ENCODE measurements at places on chromosomes 3 and 15.
A peak's percentile ranks its signal among the peaks of the same experiment; 100 is the strongest.

GRCh38 chr3:72194458-72194857 is 409.5 kb upstream of the PROK2 start:
- DNase-seq, result no peak

- no peak for DNase-seq
Observed at GRCh38 chr3:139552632-139553365, 13.3 kb upstream of the RBP1 start.

DNA sequence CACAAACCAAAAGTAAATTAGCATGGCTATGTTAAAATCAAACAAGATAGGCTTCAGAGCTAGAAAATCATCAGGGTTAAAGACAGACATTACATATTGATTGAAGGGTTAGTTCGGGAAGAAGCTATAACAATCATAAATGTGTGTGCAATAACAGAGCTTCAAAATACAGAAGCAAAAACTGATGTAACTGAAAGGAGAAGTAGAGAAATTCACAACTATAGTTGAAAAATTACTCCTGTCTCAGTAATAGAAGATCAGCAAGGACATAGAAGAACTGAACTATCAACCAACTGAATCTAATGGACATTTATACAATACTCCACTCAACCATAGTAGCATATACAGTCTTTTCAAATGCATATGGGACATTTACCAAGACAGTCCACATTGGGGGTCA is 59.4 kb downstream of the MCTP2 start:
- no peak for DNase-seq

DNA sequence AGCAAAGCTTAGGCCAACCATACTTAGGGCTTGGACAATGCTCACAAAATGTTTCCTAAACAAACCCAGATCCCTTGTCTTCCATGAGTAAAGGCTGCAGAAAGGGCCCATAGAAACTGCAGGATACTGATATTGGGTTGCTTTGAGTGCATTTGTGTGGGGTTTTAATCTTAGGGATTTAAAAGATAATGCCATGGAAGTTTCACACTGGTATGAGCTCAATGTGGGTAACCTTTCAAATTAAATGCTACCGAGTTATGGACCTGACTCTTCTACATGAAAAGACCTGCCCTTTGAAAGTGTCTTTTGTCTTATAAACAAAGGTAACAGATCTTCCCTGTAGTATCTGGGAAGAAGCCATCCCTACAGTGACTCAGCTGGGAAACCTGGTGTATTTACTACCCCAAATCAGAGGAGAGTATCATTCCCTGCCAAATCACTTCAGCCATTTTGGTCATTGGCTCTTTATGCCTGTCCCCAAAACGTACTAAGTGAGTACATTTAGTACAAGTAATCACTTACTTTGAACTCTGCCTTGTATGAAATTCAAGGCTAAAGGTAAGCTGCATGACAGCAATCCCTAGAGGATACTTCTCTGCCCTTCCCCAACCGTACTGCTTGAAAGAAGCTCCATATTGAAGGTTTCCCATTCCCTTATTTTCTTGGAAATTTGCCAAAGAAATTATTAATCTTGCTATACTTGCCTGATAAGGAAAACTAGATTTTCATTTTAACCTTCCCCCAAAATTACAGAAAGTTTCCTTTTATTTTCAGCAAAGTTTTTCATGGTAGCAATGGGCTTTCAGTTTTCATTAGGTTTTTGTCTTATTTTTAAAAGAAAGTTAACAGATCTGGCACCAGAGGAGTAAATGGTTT is 7.2 kb downstream of the TM4SF1 start:
- DNase-seq, result no peak

DNA sequence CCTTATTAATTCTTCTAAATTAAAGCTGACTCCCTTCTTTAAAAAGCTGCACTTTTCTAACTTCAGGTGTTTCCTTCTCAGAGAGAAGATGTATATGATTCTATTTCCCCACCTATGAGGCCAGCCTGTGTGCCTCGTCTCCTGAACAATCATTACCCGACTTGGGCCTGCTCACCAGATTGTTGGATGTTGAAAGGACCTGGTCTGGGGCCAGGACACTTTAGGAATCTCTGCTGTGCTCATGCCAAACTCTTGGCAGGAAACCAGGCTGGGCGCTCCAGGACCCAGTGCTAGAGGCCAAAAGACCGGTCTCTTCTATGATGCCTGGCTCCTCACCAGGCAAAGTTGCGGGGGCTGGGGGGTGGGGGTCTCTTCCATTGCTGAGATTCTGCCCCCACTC is 16.9 kb upstream of the LRRC31 start:
- no peak for DNase-seq

GRCh38 chr3:100978011-100978659 is 15.1 kb downstream of the ABI3BP start:
- no peak for DNase-seq

DNA sequence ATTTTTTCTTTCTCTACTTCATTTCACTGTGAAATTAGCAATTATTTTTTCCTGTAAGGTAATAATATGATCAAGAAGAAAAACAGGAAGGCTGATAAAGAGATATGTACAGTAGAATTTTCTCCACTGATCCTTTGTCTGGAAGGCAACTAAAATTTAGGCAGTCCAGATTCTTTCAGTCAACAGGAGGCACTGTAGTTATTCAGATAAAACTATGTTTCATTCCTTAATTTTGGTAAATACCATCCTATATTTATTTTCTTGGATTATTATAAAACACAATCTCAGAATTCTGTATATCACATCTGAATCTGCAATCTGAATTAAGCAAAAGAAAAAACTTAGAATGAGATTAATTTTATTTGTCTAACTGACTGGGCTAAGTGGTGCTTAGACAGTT is 343.2 kb downstream of the LSAMP start:
- DNase-seq, result no peak

- DNase-seq, result no peak
Observed at GRCh38 chr15:51355096-51355495, 13.6 kb downstream of the GLDN start.

DNA sequence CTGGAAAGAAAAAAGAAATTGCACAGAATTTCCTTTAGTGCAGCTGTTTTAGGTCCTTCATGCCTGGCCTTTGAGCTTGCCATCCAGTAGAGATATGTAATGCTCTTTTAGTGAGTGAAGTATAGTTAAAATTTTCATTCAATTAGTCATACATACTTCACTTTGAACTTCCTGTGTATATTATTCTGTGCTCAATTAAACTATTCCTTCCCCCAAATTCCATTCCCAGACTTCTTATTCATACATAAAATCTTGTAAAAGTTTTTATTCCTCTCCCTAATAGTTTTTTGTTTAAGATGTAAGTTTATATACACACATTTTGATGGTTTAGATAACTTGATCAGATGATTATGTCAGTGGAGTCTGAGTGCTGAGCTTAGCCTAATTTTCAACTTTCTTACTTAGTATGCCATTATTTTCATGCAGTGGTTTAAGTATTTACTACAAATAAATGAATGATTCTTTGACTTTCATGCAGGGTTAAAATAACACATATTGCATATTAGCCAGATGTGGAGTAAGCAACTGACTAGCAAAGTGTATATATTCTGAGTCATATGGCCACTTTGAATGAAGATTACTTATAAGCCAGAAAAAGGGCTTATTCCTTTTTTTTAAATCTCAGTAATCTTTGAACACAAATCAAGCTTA is 42.5 kb upstream of the ABHD10 start:
- no peak for DNase-seq

DNA sequence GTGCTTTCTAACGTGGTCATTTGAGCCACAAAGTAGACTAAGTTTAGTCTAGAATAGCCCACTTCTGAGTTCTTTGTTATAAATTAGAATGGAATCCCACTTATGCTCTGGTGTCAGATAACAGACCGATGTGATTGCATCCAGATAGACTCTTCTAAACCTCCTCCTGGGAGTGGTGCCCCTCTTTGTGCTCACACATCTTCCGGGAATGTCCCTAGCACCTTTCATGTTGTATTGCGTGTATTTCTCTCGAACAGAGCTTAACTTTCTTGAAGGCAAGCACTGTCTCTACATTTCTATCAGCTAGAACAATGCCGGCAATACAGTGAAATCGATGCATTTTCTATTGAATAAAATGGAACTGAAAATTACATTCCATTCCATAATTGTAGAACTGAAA is 23.0 kb downstream of the CP start:
- no peak for DNase-seq

DNA sequence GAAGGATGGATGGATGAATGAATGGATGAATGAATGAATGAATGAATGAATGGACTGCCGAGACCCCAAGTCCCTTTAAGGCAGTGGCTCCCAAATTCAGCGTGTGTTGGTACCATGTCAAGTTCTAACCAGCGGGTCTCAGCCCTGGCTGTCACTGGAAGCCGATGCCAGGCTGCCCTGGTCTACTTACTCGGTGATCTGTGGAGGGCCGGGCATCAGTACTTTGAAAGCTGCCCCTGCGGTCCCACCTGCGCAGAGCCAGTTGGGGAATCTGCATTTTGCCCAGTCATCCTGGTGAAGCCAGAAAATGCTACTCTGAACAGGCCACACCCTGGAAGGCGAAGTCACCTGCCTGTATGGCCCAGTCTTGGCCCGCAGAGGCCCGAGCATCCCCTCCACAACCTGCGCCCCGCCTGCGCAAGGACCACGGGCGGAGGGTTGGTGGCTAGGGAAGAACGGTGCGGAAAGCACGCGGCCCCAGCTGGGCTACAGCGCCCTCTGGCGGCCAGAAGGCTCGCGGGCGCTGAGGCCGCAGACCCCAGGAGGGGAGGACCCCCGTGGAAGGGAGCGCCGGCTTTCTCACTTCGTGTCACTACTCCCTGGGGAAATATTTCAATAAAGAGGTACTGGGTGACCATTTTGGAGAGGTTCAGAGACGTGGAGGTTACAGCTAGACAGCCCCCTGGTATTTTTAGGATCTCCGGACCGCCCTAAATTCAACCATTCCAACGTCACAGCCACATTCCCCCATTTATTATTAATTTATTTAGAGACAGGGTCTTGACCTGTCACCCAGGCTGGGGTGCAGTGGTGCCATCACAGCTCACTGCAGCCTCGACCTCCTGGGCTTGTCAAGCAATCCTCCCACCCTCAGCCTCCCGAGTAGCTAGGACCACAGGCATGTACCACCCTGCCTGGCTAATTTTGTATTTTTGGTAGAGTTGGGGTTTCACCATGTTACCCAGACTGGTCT is 34.9 kb downstream of the PRKCD start:
- peak; percentile 77 for DNase-seq

- DNase-seq, result no peak
Observed at GRCh38 chr3:40969341-40969740, 230.0 kb upstream of the CTNNB1 start.

DNA sequence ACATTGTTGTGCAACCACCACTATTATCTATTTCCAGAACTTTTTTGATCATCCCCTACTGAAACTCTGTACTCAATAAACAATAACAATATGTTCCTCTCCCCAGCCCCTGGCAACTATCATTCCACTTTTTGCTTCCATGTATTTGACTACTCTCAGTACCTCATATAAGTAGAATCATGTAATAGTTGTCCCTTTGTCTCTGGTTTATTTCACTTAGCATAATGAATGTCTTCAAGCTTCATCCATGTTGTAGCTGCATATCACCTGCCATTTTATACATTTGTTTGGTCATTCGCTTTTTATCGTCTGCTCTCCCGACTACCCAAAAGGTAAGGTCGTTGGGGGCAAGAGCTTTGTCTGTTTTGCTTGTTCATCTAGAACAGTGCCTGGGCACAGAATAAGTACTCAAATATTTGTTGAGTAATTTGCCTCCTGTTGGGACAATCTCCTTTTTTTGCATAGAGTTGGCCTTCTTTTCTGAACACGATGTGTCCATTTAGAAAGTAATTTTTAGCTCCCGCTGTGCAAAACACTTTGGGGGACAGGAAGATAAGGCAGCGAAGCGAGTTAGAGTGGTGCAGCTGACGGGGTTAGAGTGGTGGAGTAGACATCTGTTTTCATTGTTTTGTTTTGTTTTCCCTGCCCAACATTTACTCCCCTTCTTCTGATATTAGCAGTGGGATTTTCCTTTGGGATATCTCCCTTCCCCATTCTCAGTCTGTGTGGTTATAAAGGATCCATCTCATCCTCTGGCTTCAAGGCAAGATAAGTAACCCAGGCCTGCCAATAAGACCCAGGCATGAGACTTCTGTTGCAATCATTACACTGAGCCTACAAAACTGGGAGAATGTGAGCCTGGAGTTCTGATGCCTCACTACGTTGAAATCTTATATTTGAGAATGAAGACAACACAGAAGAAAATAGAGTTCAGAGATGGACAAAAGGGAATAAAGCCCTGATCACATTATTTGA is 83.4 kb upstream of the RNU6-1 start:
- DNase-seq, result no peak

- DNase-seq, result no peak
Observed at GRCh38 chr15:56351957-56352506, 13.2 kb upstream of the TEX9 start.

GRCh38 chr15:28913171-28913765 is 27.5 kb downstream of the APBA2 start:
- DNase-seq, result no peak

GRCh38 chr15:53882311-53882710 is 95.9 kb upstream of the UNC13C start:
- no peak for DNase-seq

GRCh38 chr15:63722204-63722808 is 111.4 kb downstream of the HERC1 start:
- no peak for DNase-seq

GRCh38 chr15:93088981-93089726 is at the start of gene RGMA:
RGMA (minus strand) TSS chr15:93089211; CDS start chr15:93088932, 279 bp downstream.
- no peak for DNase-seq

DNA sequence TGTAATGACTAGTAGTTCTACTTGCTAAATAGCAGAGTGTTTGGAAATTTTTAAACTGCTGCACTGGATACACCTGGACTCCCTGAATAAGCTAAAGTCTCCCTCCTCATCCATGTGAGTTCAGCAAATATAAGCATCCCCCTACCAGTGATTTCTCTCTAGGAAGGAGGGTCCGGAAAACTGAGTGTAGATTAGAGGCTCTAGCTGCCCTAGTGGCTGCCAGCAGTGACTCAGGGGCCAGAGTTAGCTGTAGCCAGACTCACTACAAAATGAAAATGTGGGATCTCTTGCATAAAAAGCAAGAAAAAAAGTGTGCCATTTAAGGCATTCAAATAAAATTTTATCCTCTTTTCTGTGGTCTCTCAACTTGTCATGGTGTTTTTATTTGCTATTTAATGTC is 485.0 kb upstream of the ATP11B start:
- no peak for DNase-seq

DNA sequence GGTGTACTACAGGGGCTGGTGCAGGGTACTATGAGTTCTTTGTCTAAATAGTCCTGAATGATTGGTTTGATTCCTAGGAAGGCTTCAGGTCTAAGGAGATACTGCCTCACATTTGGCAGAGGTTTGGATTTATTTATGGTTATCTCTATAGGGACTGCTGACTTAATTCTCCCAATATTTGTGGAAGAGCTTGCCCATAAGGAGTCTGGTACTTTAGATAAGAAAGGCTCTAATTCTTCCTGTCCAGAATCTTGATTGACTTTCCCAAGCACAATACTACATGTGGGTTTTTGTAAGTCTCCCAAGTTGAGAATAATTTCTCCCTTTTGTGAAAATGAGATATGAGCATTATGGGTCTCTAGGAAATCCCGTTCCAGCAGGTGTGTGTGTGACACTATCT is 36.7 kb upstream of the AP4E1 start:
- DNase-seq, result no peak

- DNase-seq, result peak; percentile 85
Observed at GRCh38 chr3:116770815-116771450, 61.4 kb downstream of the TUSC7 start.

GRCh38 chr3:17759901-17760300 is 17.5 kb upstream of the TBC1D5 start:
- no peak for DNase-seq

All from KBM-7 (cell line).